ENCODE measurements at places on chromosomes 12 and 14.

DNA sequence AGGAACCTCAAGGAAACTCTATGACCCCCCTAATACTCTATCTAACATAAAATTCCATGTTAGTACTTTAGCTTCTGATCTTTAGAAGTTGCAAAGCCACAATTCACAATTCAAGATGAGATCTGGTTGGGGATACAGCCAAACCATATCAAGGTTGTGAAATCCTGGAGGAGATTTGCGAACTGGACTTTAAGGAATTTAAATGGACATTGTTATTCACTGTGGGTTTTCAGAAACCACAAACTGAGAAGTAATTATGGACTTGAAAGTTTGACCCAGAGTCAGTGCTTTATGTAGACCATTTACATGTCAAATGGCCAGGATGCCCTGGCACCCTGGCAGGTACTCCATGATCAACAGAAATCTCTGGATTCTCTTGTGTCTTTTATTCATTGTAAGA is 14.2 kb upstream of the CDKL1 start:
- no peak for DNase-seq

GRCh38 chr12:68392376-68392775 is 60.2 kb upstream of the MDM1 start:
- DNase-seq = no peak

- DNase-seq = peak; percentile 38
Observed at GRCh38 chr12:8033153-8034044, 883 bp downstream of the FOXJ2 start.

DNA sequence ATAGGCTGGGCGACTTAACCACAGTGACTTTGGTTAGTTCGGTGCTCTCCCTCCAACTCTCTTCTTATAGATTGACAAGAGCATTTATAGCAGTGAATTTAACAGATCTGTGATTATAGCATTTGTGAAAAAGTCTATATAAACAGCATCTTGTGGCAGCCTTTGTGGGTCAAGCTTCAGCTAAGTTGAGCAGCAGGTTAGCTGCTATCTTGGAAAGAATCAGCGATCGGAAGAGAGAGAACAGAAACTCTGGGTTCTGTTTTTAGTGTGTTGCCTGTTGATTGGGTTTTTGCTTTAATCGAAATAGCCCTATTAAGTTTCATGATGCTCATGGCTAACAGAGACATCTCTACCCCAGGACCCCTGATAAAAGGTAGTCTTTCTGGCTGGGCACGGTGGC is 20.2 kb downstream of the EVL start:
- no peak for DNase-seq

DNA sequence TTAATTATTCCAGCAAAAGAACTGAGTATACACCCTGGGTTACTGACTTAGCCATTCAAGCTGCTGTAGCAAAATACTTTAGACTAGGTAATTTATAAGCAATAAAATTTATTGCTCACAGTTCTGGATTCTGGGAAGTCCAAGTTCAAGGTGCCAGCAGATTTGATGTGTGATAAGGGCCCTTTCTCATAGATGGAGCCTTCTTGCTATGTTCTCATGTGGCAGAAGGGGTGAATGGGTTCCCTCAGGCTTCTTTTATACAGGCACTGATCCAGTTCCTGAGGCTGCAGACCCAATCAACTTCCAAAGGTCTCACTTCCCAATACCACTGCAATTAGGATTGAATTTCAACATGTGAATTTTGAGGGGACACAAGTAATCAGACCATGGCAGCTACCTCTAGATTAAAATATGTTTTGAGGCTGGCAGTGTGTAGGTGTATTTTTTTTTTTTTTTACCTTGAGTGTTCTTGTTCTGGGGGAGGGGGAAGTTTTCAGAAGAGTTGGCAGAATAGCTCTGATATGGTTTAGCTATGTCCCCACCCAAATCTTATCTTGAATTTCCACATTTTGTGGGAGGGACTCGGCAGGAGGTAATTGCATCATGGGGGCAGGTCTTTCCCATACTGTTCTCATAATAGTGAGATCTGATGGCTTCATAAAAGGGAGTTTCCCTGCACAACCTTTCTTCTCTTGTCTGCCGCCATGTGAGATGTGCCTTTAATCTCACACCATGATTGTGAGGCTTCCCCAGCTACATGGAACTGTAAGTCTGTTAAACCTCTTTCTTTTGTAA is 178.2 kb downstream of the RASSF9 start:
- no peak for DNase-seq

DNA sequence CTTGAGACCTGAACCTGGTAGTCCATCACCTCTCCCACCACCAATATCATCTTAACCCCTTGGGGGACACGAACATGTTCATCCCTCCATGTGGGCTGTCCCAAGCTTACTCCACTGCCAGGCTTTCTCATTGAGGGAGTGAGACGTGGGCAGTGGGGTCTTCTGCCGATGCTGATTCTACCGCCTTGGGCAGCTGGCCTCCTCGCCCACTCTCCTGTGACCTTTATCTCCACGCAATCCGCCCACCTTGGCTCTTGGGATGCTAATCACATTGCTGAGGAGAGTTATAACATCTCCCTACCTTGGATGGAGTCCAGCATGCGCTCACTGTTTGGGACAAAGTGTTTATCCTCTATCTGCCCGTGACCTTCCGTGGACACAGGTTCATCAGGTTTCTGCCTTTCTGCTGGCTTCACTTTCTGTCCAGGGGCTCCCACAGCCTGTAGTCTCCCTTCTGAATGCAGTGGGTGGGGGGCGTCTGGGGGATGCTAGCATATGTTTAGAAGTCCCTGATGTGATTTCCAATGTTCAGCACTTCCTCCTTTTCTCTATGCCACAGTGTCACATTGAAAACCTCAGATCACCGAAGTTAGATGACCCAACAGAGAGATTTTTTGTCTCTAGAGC is 53.2 kb upstream of the ESRRB start:
- no peak for DNase-seq

DNA sequence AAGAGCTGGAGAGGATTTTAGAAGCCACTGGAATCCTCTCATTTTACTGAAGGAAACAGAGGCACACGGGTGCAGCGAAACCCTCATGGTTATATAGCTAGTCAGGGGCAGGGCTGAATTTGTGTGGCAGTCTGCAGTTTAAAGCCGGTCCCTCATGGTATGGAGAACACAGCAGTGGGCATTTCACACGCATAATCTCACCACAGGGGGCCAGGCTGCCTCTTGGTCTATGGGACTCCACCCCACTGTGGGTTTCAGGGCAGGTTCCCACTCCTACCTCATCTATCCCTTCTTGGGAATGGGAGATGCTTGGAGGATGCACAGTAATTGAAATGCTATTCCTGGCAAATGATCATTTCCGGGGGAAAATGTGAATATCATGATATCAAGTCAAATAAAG is 400.6 kb downstream of the RGS6 start:
- no peak for DNase-seq

GRCh38 chr12:120874547-120875245 is 29.5 kb downstream of the SPPL3 start:
- no peak for DNase-seq

DNA sequence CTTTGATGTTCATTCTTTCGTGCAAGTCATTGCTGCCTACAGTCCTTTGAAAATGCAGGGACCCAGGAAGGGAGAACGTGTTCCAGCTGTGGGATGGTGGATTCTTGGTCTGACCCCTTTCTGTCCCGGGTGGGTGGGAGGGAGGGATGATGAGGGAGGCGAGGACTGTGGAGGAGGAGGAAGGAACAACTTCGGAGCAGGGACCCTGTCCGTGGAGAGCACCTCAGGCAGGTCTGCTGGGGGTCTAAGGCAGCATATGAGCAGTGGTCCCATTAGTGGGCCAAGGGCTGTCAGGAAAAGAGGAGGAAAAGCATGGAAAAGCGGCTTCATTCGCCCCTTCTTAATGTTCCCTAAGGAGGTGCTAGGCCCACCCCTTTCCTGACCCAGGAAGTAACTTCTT is 36.0 kb downstream of the CACNA2D4 start:
- no peak for DNase-seq

- no peak for DNase-seq
Observed at GRCh38 chr14:73695997-73696396, 18.2 kb downstream of the PNMA1 start.

GRCh38 chr14:92658160-92658559 is 90.3 kb downstream of the LGMN start:
- no peak for DNase-seq

Measured in CD4-positive, alpha-beta T cell treated with Interferon alpha-2 for 1 hour (primary cell).